HuH-7.5 (cell line): ENCODE measurements at places on chromosomes 2 and 18.

DNA sequence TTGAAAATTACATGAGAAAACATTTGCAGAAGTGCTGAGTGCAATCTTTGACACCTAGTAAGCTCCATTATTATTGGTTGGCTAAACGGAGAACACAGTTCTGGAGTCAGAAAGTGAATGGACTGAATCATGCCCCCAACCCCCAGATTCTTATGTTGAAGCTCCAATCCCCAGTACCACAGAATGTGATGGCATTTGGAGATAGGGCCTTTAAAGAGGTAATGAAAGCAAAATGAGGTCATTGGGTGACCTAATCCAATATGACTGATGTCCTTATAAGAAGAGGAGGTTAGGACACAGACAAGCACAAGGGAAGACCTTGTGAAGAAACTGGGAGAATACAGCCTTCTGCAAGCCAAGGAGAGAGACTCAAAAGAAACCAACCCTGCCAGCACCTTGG lies 200.9 kb upstream of the EPAS1 start:
- DNase-seq = no peak

GRCh38 chr2:222424729-222425671 lies 657 bp downstream of the SGPP2 start:
- DNase-seq = no peak

- no peak for DNase-seq
Observed at GRCh38 chr2:186959486-186959885, 110.5 kb upstream of the ZSWIM2 start.

- no peak for DNase-seq
Observed at GRCh38 chr2:207315131-207315530, 149.4 kb upstream of the KLF7 start.

DNA sequence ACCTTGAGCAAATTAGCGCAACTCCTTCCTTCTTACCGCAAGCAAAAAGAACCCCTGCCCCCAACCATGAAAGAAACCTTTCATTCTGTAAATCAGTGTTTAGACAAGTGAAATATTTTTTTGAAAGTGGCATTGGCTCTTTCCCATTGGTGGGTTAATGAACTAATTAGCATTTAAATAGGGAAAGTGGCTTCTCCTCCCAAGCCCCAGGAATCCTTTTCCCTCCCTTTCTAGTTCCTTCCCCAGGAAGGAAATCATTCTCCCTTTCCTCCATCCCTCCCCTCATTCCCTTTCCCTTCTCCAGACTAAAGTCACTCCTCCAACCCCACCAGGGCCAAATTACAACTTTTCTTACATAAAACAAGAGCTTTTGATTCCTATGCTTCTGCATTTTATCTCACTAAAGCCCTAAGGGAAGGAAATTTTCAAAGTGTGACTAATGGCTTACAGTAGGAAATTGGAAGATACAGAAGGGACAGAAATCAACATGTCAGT lies 22.9 kb upstream of the TYMS start:
- DNase-seq = no peak

DNA sequence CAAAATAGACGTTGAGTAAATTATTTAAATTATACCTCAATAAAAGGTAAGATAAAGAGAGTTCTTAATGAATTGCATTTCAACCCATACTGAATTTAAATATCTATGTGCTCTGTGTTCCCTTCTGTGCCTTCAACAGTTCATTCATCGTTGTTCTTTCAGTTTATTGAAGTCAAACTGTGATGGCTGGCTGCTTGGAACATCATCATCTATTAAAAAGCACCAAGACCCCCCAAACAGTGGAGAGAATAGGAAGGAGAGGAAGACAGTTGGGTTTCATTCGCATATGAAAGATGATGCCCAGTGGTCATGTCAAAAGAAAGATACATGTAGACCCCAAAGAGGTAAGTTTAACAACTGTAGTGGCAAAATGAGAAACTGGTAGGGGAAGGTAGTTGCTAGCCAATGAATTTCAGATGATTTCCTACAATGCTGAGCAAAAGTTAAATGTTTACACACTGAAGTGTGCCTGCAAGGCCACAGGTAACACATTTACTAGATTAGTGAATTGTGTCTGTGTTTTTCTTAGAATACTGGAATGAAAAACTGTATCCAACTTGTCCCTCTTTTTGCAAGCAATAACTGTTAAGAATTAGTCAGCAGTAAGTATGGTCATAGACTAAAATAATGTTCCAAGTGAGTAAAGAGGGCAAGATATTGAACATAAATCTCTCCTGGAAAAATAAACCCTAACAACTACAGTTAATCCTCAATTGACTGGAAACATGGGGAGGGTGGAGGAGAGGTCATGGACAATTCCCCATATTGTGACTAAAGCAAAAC lies 331.3 kb downstream of the KIAA1328 start:
- no peak for DNase-seq

DNA sequence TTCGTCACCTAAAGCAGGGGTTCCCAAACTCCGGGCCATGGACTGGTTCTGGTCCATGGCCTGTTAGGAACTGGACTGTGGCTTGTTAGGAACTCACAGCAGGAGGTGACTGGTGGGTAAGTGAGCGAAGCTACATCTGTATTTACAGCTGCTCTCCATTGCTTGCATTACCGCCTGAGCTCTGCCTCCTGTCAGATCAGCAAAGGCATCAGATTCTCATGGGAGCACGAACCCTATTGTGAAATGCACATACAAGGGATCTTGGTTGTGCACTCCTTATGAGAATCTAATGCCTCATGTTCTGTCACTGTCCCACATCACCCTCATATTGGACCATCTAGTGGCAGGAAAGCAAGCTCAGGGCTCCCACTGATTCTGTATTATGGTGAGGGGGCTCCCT lies 217.0 kb downstream of the ZFP36L2 start:
- no peak for DNase-seq

GRCh38 chr18:24031318-24031717 lies 16.8 kb downstream of the TTC39C start:
- no peak for DNase-seq

DNA sequence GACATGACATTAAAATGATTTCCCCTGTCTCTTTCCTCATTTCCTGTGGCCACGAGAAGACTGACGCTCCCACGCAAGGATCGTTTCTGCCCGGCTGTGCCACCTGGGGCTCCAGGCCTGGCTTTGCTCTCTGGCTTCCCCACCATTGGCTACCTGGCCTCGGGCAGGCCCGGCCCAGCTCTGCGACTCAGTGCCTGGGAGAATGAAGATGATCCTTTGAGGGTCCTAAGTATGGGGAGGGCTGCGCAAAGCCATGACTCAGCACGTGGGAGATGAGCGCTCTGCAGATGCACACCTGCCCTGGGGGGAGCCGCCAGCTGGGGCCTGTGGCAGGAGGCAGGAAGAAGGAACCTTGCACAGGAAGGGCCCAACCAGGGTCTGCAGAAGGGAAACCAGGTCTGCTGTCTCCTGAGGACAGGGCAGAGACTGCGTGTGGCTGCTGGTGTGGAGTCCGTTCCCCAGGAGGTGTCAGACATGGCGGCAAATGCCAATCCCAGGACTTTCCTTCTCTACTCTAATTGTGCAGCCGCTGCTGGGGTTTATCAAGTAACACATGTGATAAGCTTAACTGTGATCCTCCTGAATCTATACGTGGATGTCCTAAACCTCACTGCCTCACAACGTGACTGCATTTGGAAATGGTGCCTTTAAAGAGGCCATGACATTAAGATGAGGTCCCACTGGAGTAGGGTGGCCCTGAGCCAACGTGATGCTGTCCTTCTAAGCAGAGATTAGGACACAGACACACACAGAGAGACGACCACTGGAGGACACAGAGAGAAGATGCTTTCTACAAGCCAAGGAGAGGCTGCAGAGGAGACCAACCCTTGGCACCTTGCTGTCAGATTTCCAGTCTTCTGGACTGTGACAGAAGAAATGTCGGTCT lies 32.9 kb downstream of the MBP start:
- no peak for DNase-seq

DNA sequence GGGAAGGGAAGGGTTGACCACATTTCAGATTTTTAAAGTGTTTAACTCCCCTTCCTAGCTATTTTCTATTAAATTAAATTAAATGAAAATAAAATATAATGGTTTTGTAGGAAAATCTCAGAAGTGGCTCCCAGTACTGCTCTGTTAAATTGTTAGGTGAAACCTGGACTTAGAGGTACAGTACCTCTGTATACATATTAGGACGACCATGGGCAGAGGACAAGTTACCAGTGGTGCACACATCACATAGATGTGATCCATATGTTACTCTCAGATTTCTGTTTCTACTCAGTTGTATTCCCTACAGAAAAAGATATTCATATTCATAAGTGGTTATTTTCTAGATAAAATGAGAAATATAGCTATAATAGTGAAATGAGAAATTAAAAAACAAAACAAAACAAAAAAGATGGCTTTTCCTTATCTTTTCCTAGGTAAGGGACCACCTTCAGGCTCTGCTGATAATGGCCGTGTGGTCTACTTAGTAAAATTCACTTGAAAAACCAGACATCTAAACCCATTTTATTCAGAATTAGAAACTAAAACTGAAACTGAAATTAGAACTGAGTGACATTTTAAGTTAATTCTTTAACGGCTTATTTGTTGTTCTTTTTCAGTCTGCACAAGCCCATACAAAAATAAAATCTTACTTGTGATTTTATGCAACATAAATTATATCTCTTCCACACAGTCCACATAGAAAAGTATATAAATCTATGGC lies 832.5 kb upstream of the CHAC2 start:
- no peak for DNase-seq

GRCh38 chr2:162103443-162104009 lies 29.5 kb upstream of the DPP4 start:
- DNase-seq = no peak

DNA sequence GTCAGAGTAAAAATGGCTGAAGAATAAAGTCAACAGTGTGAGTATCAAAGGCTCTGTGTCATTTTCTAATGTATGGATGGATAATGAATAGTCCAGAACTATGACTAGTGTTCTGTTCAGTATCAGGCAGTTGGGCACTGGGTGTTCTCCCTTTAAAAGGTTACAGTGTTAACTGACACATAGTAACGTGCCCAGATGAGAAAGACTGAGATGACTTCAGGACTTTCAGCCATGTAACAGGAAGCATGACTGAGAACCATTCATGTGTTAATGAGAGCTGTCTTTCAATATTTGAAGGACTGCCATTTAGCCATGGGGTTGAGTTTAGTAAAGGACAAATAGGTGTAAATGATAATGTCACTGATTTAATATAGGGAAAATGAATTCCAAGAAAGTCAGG lies 187.1 kb downstream of the GULP1 start:
- no peak for DNase-seq

DNA sequence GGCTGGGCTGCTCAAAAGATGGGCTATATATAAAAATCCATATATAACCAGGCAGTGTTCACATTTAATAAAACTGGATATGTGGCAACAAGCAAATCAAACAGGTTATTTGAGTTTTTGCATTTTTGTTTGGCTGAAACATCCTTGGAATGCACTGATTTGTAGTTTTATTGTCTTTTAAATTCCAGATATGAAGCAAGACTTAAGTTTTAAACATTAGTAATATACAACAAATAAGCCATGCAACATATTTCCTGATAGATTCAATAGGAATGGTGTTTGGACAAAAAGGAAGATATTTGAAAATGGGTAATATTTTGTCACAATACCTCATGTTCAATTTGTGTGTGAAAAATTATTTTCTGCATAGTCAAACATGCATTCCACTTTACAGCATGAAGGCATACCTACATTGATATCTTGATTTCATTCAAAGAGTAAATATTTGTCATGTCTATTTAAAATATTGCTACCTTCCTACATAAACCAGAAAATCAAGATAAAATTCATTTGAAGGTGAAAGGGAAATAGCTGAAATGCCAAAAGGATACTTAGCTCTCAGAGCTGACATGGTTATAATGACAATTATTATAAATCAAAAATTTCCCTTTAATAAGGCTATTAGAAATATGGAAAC lies 132.3 kb upstream of the NETO1 start:
- DNase-seq = no peak

- no peak for DNase-seq
Observed at GRCh38 chr2:177551989-177552421, 159.4 kb downstream of the AGPS start.

GRCh38 chr2:20961858-20962257 lies 82.0 kb downstream of the APOB start:
- no peak for DNase-seq

DNA sequence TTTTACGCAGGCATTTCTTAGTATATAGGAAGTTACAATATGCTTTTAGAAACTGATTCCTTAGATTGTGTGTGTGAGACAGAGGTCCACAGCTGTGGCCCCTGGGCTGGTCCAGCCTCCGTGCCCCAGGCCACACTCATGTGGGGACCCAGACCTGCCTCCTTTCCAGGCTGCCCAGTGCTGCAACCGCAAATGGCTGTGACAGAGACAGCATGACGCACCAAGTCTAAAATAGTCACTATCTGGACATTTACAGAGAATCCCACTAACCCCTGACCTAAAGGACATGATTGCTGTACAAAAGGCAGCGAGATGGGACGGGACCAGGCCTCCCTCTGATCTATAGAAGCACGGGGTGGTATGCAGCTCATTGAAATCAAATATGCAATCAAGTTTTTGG lies 152.2 kb downstream of the TMEM18 start:
- DNase-seq = no peak

- no peak for DNase-seq
Observed at GRCh38 chr2:24183366-24184069, 8.7 kb downstream of the FAM228A start.

DNA sequence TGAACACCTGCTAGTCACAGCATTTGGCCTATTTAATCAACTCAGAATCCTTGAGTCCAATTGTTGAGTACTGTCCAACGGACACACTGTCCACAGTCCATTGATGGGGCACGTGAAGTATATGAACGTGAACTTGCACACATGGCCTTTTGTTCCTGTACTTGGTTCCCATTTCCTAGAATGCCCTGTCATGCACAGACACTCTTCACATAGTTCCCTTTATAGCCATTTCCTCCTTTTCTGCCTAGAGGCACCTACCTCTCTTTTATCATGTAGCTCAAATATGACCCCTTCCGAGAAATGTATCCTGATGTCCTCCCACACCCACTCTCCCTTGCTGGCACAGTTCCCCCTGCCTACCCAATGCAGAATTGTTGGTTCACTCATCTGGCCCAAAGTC lies 8.7 kb upstream of the CRYGA start:
- DNase-seq = no peak

DNA sequence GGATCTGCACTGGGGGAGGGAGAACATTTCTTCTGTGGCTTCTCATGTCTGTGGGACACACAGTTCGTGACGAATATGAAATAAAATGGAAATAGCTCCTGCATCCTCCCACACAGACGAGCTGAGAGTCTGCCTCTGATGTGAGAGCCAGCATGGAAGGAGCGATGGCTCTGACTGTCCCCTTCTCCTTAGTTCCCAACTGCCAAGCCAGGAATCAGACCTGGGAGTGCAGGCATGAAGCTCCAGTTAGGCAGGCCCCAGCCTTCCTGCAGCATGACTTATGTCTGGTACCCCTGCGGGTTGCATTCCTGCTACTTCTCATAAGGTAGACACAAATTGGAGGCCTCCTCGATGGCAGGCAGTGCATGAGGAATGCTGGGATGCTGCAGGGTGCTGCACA lies 56.2 kb downstream of the PRKCE start:
- DNase-seq = no peak

GRCh38 chr2:150160058-150160457 lies 327.4 kb downstream of the RND3 start:
- DNase-seq = no peak

GRCh38 chr18:49597157-49597931 lies 35.5 kb downstream of the LIPG start:
- DNase-seq = no peak

- no peak for DNase-seq
Observed at GRCh38 chr18:23838801-23839366, 149.6 kb downstream of the LAMA3 start.

GRCh38 chr18:3424280-3424890 lies 25.6 kb upstream of the TGIF1 start:
- no peak for DNase-seq

GRCh38 chr2:170235860-170236679 lies 58.1 kb downstream of the MYO3B start:
- peak; percentile 29 for DNase-seq
